ENCODE measurements at places on chromosomes 16 and 17. TPM values are rescaled to one million over a fixed set of nuclear protein-coding genes. Genes with fewer than 3 reads are reported as not detected.

Gene TMEM204
- 41.0 TPM for polyA plus RNA-seq

Gene ZNF423
- not detected for polyA plus RNA-seq

Gene TBC1D3D
- polyA plus RNA-seq = not detected

Gene CCL15
- not detected for polyA plus RNA-seq

Gene EPX
- not detected for polyA plus RNA-seq

Gene NOMO2
- 85.4 TPM for polyA plus RNA-seq

Gene CASKIN2
- not detected for polyA plus RNA-seq

Gene KCNAB3
- polyA plus RNA-seq = 0.15 TPM

Gene NPIPA5
- polyA plus RNA-seq = 1.1 TPM

Gene CCL14
- polyA plus RNA-seq = not detected

Gene CETP
- not detected for polyA plus RNA-seq

- no peak for DNase-seq
- no peak overlapping the region for H3K4me3 ChIP-seq
- H3K36me3 ChIP-seq = peaks cover 23% of the 10 kb centered on the region
- no peaks in the 10 kb centered on the region for H3K4me1 ChIP-seq
- H3K27ac ChIP-seq = no peak overlapping the region
Measured at GRCh38 chr17:32206861-32207260, 58.8 kb upstream of the RHBDL3 start.

DNA sequence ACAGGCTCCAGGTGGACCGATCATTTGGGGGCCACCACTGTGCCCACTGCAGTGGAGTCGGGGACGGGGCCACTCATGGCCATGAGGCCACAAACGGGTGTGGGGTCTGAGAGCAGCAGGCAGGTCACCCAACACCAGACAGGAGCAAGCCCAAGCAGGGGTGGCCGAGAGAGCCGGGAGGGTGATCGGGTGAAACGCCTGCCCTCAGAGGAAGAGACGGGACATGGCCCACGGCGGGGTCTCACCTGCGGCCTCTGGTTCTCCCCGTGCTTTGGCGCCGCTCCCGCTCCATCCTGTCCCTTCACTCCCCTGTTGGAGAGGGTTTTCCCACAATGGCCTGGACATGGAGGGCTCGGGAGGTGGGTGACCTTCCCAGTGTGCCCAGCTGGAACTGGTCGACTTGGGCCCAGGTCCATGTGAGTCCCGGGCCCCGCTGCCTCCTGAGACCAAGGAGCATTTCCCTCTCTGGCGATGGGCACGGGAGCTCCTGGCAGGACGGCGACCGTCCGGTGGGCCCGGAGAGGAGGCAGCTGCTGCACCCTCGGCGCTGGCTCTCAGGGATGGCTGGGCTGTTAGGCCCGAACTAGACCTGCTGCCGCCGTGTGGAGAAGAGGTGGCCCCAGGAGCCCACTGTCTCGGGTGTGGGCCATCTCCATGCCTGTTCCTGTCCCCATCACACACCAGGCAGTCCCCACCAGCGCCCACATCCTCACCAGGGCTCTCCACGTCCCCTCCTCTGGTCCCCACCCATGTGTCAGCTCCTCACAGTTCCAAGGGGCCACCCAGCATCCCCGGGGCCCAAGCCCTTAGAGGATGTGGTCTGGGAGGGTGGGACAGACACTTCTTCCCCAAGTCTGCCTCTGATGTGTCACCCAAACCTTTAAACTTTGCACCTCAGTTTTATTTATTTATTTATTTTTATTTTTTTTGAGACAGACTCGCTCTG lies 13.4 kb upstream of the BAHCC1 start:
- H3K4me1 ChIP-seq = peaks cover 25% of the 10 kb centered on the region
- peak overlapping the region; percentile 58 for H3K4me3 ChIP-seq
- no peaks in the 10 kb centered on the region for H3K36me3 ChIP-seq
- DNase-seq = peak; percentile 84
- peaks cover 11% of the 10 kb centered on the region for H3K27me3 ChIP-seq
- peak overlapping the region; percentile 88 for H3K27ac ChIP-seq

DNA sequence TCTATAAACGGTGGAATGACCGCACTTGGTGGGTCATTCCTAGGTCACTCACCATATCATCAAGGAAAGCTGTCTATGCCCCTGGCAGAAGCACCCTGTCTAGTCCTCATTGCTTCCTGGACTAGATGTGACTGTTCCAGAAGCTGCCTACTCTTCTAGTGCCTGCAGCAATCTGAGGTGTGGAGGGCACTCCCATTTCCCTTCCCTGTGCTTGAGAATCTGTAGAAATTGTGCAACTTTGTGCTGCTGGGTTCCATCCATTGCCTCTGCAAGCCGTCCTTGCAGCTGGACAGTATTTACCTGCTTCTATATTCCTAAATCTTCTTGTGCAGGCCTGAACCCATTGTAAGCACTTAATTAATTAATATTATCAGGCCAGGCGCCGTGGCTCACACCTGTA lies 52.1 kb downstream of the CACNG3 start:
- H3K4me3 ChIP-seq = no peak overlapping the region
- no peaks in the 10 kb centered on the region for H3K36me3 ChIP-seq
- DNase-seq = no peak
- peaks cover 5% of the 10 kb centered on the region for H3K27me3 ChIP-seq
- H3K4me1 ChIP-seq = no peaks in the 10 kb centered on the region

DNA sequence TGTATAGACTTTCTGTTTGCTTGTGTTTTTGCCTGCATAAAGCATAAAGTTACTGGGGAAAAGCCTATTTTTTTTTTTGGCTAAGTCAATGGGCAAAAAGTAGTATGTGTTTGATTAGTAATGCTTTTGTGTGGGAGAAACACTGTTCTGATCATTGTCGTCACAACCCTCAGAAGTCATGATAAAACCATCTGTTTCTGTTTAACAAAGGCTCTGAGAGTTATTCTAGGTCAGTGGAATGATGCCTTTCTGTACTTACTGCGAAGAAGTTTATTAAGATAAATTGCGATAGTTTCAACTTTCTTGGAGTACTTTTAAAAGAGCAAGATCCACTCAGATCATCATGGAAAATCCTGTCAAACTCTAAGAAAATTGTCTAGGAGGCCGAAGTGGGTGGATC lies 80.9 kb downstream of the PRKCA start:
- H3K4me1 ChIP-seq = no peaks in the 10 kb centered on the region
- H3K36me3 ChIP-seq = no peaks in the 10 kb centered on the region
- no peak for DNase-seq
- H3K4me3 ChIP-seq = no peak overlapping the region
- H3K27me3 ChIP-seq = peaks cover 7% of the 10 kb centered on the region
- no peak overlapping the region for H3K27ac ChIP-seq

DNA sequence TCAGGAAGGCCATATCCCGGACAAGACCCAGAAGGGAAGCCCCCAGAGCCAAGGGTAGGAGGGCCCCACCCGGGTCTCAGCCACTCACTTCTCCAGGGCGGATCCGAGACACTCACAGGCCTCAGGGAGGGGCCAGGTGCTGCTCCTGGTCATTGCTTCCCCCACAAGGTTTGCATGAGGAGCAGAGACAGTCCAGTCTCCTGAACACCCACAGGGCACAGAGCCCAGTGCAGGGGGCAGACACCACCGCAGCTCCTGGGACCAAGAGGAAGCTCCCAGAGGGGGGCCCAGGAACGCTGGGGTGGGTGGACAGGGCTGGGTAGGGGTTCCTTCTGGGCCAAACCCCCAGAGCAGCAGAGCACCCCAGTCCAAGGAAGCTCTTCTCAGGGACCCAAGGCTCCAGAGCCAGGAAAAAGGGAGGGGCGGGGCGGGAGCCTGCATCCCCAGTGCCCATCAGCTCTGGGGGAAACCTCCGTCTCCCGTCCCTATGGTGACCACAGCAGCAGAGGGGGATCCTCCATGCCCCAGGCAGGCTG lies 709 bp upstream of the MRPL28 start:
- H3K36me3 ChIP-seq = peaks cover 10% of the 10 kb centered on the region
- DNase-seq = no peak
- H3K4me3 ChIP-seq = peak overlapping the region; percentile 89
- no peaks in the 10 kb centered on the region for H3K27me3 ChIP-seq
- H3K27ac ChIP-seq = peak overlapping the region; percentile 85

- peak overlapping the region; percentile 56 for H3K4me3 ChIP-seq
- H3K27me3 ChIP-seq = peaks cover 6% of the 10 kb centered on the region
- peak; percentile 79 for DNase-seq
- H3K27ac ChIP-seq = peak overlapping the region; percentile 93
- peaks cover 3% of the 10 kb centered on the region for H3K36me3 ChIP-seq
- H3K4me1 ChIP-seq = peaks cover 77% of the 10 kb centered on the region
Measured at GRCh38 chr16:87963400-87963799, 12.2 kb downstream of the BANP start.

DNA sequence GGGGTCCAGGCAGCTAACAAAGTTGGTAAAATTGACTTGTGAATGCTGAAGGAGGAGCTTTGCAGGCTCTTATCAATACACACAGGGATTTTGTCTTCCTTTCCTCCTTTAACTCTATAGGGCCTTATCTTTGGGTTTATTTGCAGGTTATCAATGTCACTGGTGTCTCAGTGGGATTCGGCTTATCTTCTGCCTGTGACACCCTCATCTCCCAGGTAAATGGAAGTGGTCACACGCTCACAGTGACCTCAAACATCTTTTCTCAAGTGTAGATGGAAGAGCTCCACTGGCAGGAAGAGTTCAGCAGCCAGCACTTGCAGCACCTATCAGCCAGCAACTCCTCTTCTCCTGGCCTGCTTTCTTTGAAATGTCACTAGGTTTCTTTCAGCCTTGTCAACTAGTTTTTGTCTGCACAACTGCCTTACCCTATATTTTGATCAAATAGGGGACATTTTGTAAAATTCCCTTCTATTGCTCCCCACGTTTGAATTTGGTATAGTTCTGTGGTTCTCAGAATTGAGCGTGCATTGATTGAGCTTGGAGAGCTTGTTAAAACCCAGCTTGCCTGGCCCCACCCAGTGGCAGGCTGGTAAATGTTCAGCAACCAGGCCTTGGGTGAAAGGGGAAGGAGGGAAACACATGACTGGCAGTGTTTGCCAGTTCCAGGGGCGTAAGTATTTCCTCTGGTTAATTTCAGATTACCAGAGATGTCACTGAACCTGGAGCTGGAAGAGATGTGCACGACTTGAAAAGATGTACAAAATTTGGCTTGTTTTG lies 12.8 kb downstream of the SLC47A1 start:
- no peak overlapping the region for H3K4me3 ChIP-seq
- no peaks in the 10 kb centered on the region for H3K4me1 ChIP-seq
- no peak overlapping the region for H3K27ac ChIP-seq
- no peaks in the 10 kb centered on the region for H3K36me3 ChIP-seq

- DNase-seq = no peak
- peaks cover under 1% of the 10 kb centered on the region for H3K36me3 ChIP-seq
- H3K27me3 ChIP-seq = no peaks in the 10 kb centered on the region
- no peak overlapping the region for H3K27ac ChIP-seq
- H3K4me3 ChIP-seq = no peak overlapping the region
Measured at GRCh38 chr17:29257756-29258155, 11.1 kb downstream of the CRYBA1 start.

DNA sequence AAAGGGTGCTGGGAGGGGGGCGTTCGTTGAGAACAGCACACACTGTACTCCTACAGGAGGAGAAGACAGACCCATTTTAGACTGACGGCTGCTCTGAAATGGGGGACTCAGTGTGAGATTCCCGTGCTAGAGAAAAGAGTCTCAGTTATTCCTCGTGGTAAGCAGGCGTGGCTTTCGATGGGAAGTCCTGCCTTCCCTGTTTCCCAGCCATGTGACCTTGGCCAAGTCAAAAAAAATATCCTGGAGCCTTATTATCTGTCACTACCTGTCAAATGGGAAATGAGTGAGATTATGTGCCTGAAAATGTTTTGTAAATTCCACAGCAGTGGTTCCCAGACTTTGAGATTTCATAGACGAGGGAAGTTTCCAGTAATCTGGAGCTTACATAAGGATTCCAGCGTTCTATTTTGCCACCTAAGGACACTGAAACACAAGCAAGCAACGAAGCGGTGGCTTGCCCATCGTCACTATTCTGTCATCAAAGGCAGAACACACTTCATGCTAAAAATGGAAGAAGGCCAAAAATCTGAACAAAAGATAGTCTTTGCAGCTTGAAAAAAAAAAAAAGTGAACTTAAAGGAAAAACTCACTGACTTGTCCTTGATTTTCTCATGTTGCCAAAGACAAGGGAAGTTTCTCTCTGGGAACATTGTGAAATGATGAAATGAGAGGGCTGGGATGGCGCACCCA lies 253.4 kb upstream of the RPL38 start:
- peaks cover 15% of the 10 kb centered on the region for H3K27me3 ChIP-seq
- H3K27ac ChIP-seq = no peak overlapping the region
- H3K4me3 ChIP-seq = no peak overlapping the region
- no peaks in the 10 kb centered on the region for H3K36me3 ChIP-seq

DNA sequence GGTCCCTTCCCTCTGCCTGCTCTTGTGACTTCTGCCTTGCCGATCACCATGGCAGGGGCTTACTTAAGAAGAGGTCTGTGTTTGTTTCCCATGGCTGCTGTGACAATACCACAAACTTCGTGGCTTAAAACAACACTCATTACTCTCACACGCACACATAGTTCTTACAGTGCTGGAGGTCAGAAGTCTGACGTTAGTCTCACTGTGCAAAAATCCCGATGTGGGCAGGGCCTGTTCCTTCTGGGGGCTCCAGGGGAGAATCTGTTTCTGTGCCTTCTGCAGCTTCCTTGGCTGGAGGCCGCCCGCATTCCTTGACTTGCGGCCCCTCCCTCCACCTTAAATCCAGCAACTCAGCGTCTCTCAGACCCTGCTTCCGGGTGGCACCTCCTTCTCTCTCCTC lies 249.2 kb upstream of the GSE1 start:
- no peaks in the 10 kb centered on the region for H3K4me1 ChIP-seq
- no peak overlapping the region for H3K4me3 ChIP-seq
- H3K36me3 ChIP-seq = no peaks in the 10 kb centered on the region
- H3K27me3 ChIP-seq = peaks cover 2% of the 10 kb centered on the region
- no peak overlapping the region for H3K27ac ChIP-seq

- H3K4me1 ChIP-seq = peaks cover 71% of the 10 kb centered on the region
- H3K4me3 ChIP-seq = peak overlapping the region; percentile 78
- H3K27ac ChIP-seq = peak overlapping the region; percentile 86
- peaks cover 25% of the 10 kb centered on the region for H3K27me3 ChIP-seq
Measured at GRCh38 chr16:57539072-57539796, 2.9 kb upstream of the CCDC102A start.

- peaks cover 13% of the 10 kb centered on the region for H3K4me1 ChIP-seq
- no peak overlapping the region for H3K4me3 ChIP-seq
- H3K27ac ChIP-seq = no peak overlapping the region
- no peak for DNase-seq
- H3K36me3 ChIP-seq = no peaks in the 10 kb centered on the region
- peaks cover 16% of the 10 kb centered on the region for H3K27me3 ChIP-seq
Measured at GRCh38 chr17:38424297-38424972, 3.8 kb upstream of the ARHGAP23 start.

- peaks cover 23% of the 10 kb centered on the region for H3K4me1 ChIP-seq
- no peaks in the 10 kb centered on the region for H3K36me3 ChIP-seq
- peaks cover 6% of the 10 kb centered on the region for H3K27me3 ChIP-seq
- no peak overlapping the region for H3K4me3 ChIP-seq
- DNase-seq = no peak
- no peak overlapping the region for H3K27ac ChIP-seq
Measured at GRCh38 chr16:57711-58110, 4.1 kb downstream of the SNRNP25 start.

DNA sequence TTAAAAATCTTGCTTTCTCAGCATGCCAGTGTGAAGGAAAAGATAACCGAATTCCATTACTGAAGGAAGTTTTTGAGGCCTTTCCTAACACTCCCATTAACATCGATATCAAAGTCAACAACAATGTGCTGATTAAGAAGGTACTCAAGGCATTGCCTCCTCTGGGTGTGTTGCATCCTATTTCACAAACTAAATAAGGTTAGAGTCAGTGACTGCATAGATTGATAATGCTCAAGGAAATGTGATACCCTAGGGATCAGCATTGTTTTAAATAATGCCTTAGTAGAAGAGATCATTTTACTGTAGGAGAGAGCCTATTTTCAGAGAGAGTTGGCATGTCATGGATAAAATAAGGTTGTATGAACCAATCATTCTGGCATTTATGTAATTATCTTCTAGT lies 36.8 kb downstream of the GDPD1 start:
- H3K27ac ChIP-seq = no peak overlapping the region
- no peak for DNase-seq
- no peaks in the 10 kb centered on the region for H3K4me1 ChIP-seq
- no peak overlapping the region for H3K4me3 ChIP-seq
- H3K27me3 ChIP-seq = no peaks in the 10 kb centered on the region
- peaks cover 5% of the 10 kb centered on the region for H3K36me3 ChIP-seq

All from immature natural killer cell (primary cell).